Epithelial cell of esophagus (primary cell): ENCODE measurements at places on chromosomes 2 and 18.

DNA sequence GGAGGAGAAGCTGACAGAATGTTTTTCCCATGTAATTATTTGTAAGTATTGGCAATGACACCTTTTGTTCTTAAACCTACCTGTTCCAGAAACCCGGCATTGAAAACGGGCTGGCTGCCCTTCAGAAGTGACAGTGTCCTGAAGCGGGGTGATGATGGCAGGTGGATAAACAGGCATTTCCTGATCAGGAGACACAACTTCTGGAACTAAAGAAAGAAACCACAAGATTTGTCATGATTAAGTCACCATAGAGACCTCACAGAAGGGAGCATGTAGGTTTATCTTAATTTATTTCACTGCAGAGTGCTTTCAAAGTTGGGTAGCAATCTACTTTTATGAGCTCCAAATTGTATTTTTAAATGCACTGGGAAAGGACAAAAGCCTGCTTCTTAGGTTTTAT lies 43.1 kb downstream of the TTN start:
- DNase-seq, result peak; percentile 62

DNA sequence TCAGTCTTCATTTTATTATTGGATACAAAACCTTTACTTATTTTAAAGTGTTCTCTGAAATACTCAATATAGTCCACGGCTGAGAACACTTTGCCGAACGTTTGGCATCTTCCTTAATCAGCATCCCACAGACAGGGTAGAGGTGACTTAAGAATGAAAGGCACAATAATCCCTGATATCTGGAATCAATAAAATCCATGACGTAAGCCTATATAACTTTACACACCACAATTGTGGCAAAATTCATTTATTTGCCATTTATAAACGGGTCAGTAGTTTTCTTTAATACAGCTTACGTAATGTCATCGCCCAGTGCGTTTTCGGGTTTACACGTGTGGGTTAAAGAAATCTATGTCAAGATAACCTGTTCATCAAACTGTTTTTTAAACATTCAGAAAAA lies 1.3 kb downstream of the MGAT4A start:
- DNase-seq, result no peak

- DNase-seq, result peak; percentile 15
Measured at GRCh38 chr2:227401550-227401949, 13.8 kb upstream of the SCYGR1 start.

DNA sequence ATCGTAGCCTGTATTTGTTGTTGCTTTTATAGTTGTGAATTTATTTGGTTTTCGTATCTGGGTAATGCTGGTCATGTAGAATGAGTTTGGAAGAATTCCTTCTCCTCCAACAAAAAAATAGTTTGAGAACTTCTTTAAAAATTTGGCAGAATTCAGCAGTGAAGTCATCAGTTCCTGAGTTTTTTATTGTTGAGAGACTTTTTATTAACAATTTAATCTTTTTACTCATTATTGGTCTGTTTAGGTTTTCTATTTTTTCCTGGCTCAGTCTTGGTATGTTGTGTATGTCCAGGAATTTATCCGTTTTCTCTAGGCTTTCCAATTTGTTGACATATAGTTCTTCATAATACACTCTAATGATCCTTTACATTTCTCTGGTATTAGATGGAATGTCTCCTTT lies 1613.3 kb upstream of the PIK3C3 start:
- DNase-seq, result no peak

GRCh38 chr2:24435391-24436316 lies 55.4 kb upstream of the NCOA1 start:
- DNase-seq, result no peak

DNA sequence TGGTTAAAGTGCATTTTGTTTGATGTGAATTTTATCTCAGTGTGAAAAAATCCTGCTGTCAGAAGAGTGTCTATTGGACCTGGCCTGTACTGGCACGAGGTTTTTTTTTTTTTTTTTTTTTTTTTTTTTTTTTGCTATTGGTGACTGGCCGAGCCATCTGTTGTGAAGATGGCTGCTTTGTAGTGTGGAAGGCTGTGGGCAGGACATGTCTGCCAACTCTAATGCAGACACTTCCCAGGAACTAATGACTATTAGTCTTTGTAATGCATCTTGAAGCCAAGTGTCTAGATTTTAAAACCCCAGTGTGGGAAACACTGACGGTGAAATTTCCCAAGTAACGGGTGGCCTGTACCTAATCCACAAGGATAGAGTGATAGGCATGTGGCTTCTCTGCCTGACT lies 34.3 kb downstream of the ZAP70 start:
- DNase-seq, result no peak

DNA sequence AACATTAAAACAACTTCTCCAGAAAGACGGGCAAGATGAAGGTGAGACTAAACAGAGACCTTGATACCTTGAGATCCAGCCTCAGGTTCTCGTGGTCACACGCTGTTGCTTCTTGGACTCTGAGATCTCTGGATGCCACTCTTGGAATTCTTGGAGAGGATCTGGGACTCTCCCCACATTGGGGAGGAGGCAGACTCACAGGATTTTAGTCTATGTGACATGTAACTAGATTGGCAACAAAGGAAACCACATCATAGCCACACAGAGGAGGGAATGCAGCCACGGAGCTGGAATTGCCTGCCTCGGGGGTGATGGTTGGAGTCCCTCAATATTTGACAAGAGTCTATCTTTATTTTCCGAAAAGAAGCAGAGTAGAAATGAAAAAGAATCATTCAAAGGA lies 78.8 kb upstream of the IGFBP5 start:
- DNase-seq, result no peak

DNA sequence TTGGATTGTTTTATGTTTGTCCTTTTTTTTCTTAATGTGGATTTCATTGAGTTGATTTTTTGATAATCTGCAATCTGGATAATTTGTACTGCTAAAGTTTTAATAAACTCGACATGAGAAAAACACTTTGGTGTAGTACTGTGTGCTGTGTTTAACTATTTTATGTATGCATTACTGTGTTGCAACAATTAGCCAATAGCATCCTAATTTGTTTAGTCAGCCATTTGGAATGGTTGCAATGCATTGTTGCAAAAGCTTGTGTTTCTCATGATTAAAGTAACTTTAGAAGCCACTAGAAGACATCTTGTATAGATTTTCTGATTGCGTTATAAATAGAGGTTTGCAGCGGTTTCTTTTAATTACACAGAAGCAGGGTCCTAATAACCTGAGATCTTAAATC lies 53.5 kb downstream of the PPIG start:
- peak; percentile 68 for DNase-seq

GRCh38 chr2:27494284-27494943 lies 586 bp downstream of the FNDC4 start:
- DNase-seq, result no peak

DNA sequence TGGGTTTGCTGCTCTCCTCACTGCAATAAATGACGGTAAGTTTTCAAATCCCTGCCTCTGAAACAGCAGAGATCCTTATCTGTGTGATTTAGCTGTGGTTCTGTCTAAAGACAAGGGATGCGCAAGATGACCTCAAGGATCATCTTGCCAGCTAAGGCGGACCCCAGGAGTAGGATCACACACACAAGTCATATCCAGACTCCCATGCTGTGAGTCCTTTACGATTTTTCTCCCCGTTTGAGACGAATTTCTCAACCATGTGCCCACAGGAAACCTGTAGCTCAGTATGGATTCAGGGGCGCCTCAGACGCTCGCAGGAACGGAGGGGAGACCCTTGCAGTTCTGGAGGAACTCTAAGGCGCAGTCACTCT lies 11.1 kb upstream of the DCTN1 start:
- DNase-seq, result peak; percentile 15
